ENCODE measurements at places on chromosomes 2 and 18. TPM values are rescaled to one million over a fixed set of nuclear protein-coding genes. Genes with fewer than 3 reads are reported as not detected.

Gene SH2D6
- 0.52 TPM for total RNA-seq

Gene FBXO15
- 0.70 TPM for total RNA-seq

GRCh38 chr2:8344144-8345097 lies 337.4 kb upstream of the ID2 start:
- DNase-seq, result no peak

DNA sequence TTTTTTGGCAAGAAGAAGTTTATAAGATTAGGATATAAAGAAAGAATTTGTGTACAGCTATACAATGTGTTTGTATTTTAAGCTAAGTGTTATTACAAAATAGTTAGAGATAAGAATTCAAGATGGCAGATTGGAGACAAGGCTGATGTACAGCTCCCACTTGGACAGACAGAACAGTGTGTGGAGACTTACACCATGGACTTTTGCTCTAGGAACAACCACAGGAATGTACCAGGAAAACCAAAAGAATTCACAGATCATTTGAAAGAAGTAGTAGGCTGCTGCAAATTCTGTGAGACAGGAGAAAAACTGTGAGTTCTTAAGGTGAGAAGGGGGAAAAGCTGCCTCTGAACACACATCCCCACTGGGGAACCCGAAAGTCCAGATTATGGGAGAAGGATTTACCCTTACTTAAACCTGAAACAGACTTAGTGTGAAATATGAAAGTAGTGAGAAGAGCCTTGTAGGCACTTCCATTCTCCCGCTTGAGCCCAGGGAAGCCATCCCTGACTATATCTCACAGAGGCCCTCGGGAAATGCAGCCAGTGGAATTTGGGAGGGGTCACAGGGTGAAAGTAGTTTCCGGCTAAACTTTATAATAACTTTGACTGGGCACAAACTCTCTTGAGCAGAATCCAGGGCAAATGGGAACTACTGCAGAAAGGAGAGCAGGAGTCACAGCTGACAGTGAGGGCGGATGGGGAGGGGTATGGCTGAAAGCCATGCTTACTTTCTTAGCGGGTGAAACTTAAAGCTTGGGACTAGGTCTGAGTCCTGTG lies 11.6 kb upstream of the RPRD1A start:
- DNase-seq, result no peak

Gene MITD1
- total RNA-seq, result 57.4 TPM

- DNase-seq, result no peak
Observed at GRCh38 chr18:49139766-49140165, 189.0 kb upstream of the SMAD7 start.

Gene GDF7
- not detected for total RNA-seq

GRCh38 chr18:25134861-25135260 lies 217.1 kb downstream of the ZNF521 start:
- no peak for DNase-seq

Gene NGEF
- not detected for total RNA-seq

GRCh38 chr2:120528051-120528692 lies 182.2 kb downstream of the INHBB start:
- no peak for DNase-seq

Gene KCNG3
- total RNA-seq, result not detected

- DNase-seq, result no peak
Observed at GRCh38 chr2:7601990-7602389, 684.8 kb downstream of the RNF144A start.
